Amniotic stem cell (primary cell): ENCODE measurements at places on chromosomes 2 and 18.
A peak's percentile ranks its signal among the peaks of the same experiment; 100 is the strongest.

DNA sequence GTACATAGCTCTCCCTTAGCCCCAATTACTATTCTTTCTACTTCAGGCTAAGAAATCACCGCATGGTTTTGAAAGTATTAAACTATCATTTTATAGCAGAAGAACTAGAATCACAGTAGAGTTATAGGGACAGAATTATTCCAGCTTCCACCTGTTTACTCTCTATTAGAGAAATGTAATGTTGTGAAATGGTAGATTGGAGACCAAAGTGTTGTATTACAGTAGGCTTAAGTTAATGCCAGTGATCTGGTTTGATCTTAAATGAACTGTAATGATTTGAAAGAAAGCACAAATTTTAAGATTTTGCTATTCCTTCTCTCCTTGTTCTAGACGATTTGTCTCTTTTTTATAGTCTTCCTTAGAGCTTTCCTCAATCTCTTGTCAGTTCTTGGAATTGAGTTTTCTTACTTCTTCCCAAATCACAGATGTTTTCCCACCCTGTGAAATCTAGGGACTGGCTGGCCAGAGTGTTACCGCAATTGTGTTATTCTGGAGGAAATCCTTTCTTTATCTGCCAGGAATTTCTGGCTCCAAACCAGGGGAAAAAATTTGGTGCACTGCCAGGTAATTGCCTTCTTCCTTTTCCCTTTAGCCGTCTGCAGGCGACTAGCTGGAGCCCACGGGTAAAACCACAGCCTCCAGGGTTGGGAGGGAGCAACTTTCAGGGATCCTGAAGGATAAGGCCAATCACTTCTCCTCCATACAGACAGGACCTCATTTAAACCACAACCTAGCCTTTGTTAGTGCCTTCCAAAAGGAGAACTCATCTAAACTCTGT is 51.7 kb downstream of the NOP58 start:
- peak; percentile 39 for DNase-seq

- peak; percentile 71 for DNase-seq
Measured at GRCh38 chr2:237223201-237223861, 137.6 kb downstream of the COPS8 start.

- DNase-seq, result no peak
Measured at GRCh38 chr2:236165842-236166795, 2.1 kb downstream of the GBX2 start.

DNA sequence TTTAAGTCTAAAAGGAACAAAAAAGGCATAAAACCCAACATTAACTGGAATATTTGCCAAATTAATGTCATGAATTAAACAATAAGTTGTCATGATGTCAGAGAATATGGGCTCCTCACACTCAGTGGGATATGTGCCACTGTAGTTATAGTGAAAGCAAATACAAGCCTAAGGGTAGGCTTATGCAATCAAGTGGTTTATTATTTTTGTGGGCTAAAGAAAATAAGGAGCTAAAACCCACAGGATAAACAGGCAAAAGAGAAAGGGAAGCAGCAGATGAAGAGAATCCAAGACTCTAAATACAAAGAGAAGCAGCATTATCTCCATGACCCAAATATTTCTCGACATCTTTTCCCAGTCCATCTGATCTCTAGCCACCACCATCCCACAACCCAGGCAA is 17.5 kb downstream of the YWHAQ start:
- no peak for DNase-seq

- no peak for DNase-seq
Measured at GRCh38 chr18:35506024-35506712, 8.4 kb upstream of the INO80C start.

- no peak for DNase-seq
Measured at GRCh38 chr2:120383191-120383590, 37.3 kb downstream of the INHBB start.

DNA sequence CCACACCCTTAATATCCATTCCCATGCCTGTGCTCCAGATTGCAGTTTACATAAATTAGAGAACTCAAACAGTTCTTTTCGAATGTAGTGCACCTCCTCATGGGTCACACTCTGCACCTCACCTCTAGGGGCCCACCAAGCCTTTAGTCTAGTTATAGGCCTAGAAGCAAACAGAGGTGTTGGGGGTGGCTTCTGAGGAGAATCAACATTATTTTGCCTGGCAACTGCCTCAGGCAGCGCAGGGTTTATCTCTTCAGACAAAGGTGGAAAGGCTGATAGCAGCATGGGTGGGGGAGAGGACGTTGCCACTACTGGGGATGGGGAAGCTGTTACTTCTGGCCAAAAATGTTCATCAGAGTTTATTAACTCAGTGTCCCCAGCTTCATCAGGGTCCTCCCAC is 5.0 kb upstream of the GYPC start:
- DNase-seq, result no peak

DNA sequence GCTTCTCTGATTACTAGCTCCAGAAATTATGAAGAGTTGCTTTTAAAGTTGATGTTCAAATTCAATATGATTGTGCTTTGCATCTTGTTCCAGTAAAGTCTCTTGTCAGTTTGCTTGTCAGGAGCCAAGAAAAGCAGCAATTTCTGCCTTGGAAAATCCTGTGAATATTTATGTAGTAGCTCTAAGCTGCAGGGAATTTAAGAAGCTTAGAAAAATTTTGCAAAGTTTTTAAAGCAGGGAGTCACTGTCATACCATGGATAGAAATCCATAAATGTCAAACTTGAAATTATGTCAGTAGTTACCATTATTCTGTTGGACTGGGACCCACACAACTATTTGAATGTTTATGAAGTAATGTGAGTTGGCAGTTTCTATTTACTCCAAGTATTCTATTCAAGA is 169.3 kb downstream of the TMEM200C start:
- DNase-seq, result no peak

- no peak for DNase-seq
Measured at GRCh38 chr2:201004370-201004769, 40.9 kb upstream of the ORC2 start.

DNA sequence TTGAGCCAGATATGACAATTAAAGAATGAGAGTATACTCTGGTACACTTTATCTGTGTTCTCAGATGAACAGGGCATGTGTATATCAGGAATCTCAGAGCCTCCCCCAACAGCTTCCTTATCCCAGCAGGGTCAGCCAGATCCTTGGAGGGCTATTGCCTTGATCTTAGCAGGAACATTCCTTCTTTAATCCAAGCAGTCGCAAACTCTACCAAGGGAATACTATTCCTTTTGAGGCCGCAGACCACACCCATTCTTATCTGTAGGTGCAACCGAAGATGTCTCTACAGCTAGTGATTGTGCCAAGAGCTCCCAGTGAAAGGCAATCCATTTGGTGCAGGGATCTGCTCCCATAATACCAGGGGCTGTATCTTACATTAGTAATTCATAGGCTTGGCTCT is 118.3 kb upstream of the DOK6 start:
- DNase-seq, result no peak

DNA sequence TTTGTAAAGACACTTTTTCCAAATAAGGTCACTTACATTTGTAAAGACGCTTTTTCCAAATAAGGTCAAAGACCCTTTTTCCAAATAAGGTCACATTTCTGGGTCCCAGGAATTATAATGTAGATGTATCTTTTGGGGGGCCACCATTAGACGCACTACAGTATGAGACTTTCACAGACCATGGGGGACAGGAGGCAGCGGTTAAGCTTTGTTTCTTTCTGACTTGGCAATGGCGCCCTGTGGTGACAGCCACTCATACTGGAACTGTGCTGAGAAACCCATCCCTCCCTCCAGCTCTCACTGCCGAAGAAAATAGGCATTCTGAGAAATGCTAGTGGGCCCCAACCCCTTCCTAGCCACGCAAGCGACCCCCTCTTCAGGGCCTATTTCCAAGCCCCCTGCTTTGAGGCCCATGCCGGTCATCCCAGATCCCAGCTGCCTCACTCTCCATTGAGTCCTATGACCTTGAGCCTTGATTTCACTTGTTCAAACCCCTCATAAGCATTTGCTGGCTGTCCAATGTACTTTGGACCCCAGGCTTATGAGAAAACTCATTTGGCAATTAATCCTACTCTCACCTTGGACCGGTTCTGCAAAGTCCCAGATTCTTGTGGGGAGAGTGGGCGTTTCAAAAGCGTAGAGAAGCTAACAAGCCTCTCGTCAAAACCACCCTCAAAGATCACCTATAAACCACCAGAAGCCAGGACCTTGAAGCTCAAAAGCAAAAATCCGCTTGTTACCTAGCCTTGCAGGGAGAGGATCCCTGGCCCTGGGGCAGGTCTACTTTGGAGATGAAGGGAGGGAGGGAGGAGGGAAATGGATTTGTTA is 11.3 kb upstream of the SPATA3 start:
- no peak for DNase-seq

DNA sequence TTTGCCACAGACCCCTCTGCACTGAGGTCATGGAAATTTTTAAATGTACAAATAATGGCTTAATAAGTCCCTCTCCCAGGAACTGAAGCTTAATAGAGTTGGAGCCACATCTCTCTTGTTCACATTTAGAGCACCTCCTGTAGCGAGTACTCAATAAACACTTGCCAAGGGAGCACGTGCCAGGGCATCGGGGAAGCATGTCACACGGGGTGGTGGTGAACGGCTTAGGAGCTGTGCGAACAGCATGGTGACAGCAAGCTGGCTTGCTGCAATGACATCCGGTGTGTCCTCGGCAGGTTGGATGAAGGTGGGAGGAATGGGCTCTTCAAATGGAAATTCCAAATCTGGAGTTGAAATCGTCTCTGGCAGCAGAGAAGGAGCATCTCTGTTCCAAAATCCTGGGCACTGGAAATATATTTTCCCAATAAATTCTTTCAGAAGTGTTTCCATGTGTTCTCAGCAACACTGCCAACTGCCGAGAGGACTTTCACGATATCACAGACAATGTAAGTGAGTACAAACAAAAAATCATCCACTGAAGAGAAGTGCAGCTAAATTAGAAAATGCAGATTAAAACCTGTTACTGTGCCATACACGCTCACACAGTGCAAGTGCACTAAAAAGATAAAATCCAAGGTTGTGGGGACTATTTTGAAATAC is 74.1 kb downstream of the GALR1 start:
- no peak for DNase-seq

DNA sequence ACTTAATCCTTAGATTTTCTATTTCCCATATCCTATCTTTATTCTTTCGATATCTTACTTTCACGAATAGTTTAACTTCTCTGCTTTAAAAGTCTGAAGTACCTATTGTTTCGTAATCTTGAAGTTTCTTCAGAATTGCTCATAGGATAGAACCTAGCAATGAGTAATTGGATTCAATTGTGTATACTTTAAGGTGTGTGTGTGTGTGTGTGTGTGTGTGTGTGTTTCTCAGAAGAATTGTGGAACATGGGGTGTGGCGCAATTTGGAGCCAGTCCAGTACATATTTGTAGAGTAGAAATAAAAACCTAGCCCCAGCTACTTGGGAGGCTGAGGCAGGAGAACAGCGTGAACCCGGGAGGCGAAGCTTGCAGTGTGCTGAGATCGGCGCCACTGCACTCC is 897.6 kb downstream of the BCL11A start:
- DNase-seq, result no peak

DNA sequence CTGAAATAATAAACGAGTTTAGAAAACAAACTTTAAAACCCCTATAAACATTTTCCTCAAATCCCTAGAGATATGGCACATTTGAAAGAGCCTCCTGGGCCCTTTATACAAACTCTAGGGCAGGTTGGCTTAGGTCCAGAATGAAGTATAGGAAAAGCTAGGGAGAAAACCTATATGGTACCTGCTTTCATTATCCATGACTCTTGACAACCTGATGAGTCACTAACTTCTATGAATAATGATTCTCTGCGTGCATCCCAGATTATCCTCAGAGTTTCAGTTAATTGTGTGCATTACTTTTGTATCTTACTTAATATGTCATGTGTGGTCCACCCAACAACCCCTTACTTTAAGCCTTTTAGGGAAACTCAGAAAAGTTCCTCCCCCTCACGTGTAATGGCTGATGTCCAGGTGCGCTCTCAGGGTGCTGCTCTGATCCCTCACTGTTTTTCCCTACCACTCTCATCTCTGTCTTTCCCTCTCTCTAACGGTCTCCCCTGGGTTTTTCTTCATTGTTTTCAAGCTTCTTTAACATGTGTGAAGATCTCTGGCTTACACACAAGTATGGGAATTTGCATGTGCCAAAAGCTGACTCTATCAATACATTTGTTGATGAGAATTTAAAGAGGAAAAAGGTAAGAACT is 78.5 kb downstream of the LRP1B start:
- no peak for DNase-seq

DNA sequence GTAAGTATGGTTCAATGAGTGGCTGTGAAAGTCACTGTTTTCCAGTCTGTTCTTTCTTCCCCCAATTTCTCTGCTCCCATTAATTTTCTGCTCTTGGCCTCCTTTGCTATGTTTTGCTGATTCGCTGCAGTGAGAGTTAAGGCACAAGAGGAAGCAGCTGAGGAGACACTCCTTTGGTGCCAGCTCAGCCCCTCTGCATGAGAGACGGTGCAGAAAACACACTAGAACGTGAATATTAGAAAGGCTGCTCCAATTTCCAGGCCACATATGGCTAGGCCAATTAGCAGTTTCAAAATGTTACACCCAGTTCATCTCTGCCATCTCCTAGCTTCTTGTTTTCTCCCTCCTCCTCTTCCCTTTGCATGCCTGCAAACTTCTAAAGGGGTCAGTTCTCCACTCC is 38.9 kb downstream of the AKAIN1 start:
- DNase-seq, result no peak
